Caco-2 (cell line): ENCODE measurements at places on chromosomes 3 and 15. TPM values are rescaled to one million over a fixed set of nuclear protein-coding genes. Genes with fewer than 3 reads are reported as not detected.
A peak's percentile ranks its signal among the peaks of the same experiment; 100 is the strongest.

The CCK gene
- 0.46 TPM in 1 of 2 replicates, not detected in the other for total RNA-seq

The FILIP1L gene
- total RNA-seq = 15.5 and 22.7 TPM in 2 replicates

The GPR62 gene
- not detected in 2 replicates for total RNA-seq

The LRRIQ4 gene
- not detected in 2 replicates for total RNA-seq

The SUSD5 gene
- not detected in 2 replicates for total RNA-seq

The SERINC4 gene
- total RNA-seq = 0.21 and 0.23 TPM in 2 replicates

The TNIK gene
- 21.4 and 22.4 TPM in 2 replicates for total RNA-seq

DNA sequence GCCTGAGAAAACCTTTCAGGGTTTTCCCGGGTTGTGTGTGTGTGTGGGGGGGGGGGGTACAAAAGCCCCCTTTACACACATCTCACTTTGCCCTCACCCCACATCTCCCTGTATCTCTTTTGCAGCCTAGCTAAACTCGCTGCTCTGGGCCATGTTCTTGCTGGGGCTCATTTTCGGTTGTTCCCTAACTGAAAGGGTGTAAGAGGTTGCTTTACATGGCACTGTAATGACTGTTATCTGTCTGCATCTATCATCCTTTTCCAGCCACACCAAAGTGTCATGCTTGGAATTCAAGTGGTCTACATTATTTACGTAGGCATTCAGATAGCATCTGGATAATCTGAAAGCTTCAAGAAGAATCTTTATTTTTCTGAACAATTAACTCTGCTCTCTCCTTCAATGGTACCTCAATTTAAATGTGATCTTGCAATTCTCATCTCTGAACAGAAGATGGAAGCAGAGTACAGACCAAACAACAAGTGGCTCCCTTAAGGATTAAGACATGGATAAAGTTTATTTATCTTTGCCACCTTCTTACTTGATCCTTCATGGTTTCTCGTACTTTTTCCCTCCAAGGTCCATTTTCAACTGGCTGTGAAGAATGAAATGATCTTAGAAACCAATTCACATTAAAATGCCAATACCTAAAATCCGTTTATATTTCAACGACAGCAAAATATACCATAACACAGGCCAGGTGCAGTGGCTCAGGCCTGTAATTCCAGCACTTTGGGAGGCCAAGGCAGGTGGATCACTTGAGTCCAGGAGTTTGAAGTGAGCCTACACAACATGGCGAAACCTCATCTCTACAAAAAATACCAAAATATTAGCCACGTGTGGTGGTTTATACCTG lies 34.9 kb downstream of the DCLK3 start:
- peaks cover 16% of the 10 kb centered on the region; the same call in 1 of the 2 replicates for H3K4me1 ChIP-seq
- no peak overlapping the region for H3K27ac ChIP-seq
- no peaks in the 10 kb centered on the region for H3K36me3 ChIP-seq
- H3K4me3 ChIP-seq = no peak overlapping the region
- DNase-seq = no peak

GRCh38 chr3:9251055-9251786 lies 1.8 kb upstream of the SRGAP3 start:
- H3K36me3 ChIP-seq = no peaks in the 10 kb centered on the region; the same call in 1 of the 2 replicates
- DNase-seq = no peak
- H3K4me3 ChIP-seq = no peak overlapping the region
- no peaks in the 10 kb centered on the region for H3K27me3 ChIP-seq

GRCh38 chr3:12486916-12487315 lies 2.6 kb downstream of the TSEN2 start:
- no peaks in the 10 kb centered on the region for H3K27me3 ChIP-seq
- no peak overlapping the region for H3K4me3 ChIP-seq

DNA sequence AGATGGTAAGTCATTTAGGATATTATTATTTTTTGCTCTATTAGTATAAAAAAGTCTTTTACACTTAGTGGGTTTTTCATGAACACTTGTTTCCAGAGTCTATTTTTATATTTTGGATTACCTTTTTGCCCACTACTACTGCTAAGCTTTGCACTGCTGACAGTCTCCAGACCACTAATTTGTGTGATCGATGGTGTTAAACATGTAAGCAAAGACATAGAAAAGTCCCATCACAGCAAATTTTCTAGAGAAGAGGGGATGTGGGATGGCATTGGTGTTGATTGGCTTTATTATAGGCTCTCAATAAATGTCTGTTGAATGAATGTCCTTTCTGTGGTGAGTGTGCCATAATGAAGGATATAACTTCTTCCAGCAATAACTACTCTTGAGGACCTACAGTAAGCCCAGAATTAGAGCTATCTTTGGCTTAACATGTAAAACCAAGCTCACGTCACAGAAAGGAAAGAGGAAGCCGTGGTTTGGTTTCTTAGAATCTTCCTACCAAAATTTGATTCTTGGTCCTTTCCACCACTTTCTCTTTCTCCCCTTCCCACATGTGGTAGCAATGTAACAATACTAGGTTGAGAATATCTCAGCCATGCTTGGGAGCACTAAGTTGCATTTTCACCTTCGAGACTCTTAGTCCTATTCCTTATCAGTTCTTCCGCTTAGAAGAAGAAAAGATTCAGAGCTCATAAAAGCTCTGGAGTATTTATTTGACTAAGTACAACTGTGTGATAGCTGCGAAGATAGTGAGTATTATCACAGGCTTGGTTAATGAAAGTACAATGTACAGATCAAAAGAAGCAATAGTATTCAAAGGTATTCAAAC lies 90.6 kb upstream of the UMPS start:
- H3K36me3 ChIP-seq = peaks cover 2% of the 10 kb centered on the region; the same call in 1 of the 2 replicates
- H3K4me3 ChIP-seq = no peak overlapping the region

DNA sequence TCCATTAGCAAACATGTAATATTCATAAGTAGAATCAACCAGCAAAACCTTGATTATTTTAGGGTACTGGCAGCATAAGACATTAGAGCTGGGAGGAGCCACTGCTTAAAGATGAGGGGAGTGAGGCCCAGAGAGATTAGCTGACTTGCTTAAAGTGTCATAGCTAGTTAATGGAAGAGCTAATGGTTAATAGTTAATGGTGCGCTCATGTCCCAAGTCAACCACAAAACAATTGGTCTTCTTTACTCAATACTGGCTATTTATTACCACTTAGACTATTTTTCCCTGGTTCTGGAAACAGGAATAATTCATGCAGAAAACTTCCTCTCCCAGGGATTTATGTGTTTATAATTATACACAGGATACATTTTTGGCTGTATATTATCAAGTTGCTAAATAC lies 33.1 kb downstream of the EIF4E3 start:
- H3K27ac ChIP-seq = no peak overlapping the region
- H3K27me3 ChIP-seq = no peaks in the 10 kb centered on the region
- peaks cover 42% of the 10 kb centered on the region for H3K4me1 ChIP-seq
- no peak overlapping the region for H3K4me3 ChIP-seq
- no peak for DNase-seq

DNA sequence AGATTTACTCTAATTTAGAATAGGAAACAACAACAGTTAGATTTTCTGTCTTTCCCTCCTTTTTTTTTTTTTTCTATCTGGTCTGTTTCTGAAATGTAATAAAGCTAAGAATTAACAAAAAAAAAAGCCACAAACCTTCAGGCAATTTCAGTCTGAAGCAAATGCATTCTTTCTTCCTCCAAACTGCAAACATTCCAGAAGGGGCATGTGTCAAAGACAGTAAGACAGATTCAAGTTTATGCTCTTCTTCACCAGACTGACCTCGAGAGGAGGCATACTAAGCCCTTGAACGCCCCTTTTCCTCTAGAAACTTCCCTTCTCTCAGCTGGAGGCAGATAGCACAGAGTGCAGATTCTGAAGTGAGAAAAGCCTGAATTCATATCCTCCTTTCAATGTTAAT lies 654.6 kb upstream of the LMCD1 start:
- H3K27ac ChIP-seq = no peak overlapping the region
- no peak overlapping the region for H3K4me3 ChIP-seq
- no peaks in the 10 kb centered on the region for H3K4me1 ChIP-seq

GRCh38 chr15:48880070-48880634 lies 2.2 kb downstream of the EID1 start:
- H3K4me1 ChIP-seq = peaks cover 12% of the 10 kb centered on the region
- no peaks in the 10 kb centered on the region for H3K27me3 ChIP-seq
- no peaks in the 10 kb centered on the region for H3K36me3 ChIP-seq
- H3K27ac ChIP-seq = no peak overlapping the region
- DNase-seq = no peak
- H3K4me3 ChIP-seq = no peak overlapping the region

GRCh38 chr15:62783303-62783957 lies 259.1 kb upstream of the TPM1 start:
- no peaks in the 10 kb centered on the region for H3K4me1 ChIP-seq
- H3K27ac ChIP-seq = peak overlapping the region; percentile 50
- no peak overlapping the region for H3K4me3 ChIP-seq
- no peaks in the 10 kb centered on the region for H3K27me3 ChIP-seq

GRCh38 chr3:25662736-25663320 lies 1.9 kb downstream of the TOP2B start:
- H3K4me1 ChIP-seq = no peaks in the 10 kb centered on the region
- H3K27ac ChIP-seq = peak overlapping the region; percentile 99
- H3K4me3 ChIP-seq = peak overlapping the region; percentile 86
- H3K27me3 ChIP-seq = no peaks in the 10 kb centered on the region

DNA sequence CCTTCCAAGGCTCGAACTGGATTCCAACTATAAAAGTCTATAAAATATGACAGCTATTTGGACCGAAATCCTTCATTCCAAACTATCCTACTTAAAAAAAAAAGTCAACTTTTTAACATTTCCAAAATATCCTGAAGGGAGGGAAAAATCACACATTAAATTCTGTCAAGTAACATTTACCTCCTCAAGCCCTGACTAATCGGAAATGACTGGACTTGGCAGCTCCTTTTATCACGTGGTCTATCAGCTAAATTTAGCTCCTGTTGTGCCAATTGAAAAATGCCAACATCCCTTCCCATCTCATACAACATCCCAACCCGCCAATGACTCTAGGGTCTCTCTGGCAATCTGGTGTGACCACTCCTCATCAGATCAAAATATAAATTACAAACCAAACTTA lies 297.9 kb downstream of the FHIT start:
- H3K4me3 ChIP-seq = no peak overlapping the region
- H3K27ac ChIP-seq = no peak overlapping the region
- no peaks in the 10 kb centered on the region for H3K36me3 ChIP-seq
- no peak for DNase-seq
- no peaks in the 10 kb centered on the region for H3K4me1 ChIP-seq
- no peaks in the 10 kb centered on the region for H3K27me3 ChIP-seq

DNA sequence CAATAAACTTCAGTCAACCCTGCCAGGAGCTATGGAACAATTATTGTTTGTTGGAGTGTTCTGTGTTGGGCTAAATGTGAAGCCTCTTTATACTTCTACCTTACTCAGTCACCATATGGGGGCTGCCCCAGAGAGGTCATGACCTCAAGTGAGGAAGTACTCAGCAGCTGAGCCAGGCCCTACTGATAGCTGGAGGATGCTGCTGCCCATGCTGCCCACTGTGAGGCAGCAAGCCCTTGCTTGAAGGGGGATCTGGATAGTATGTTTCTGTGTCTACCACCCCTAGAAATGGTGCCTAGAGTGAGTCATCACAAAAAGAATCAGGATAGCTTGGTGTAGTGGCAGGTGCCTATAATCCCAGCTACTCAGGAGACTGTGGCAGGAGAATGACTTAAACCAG lies 4.5 kb upstream of the RPL24 start:
- peaks cover 10% of the 10 kb centered on the region; the same call in 1 of the 2 replicates for H3K4me1 ChIP-seq
- no peak for DNase-seq
- H3K27me3 ChIP-seq = no peaks in the 10 kb centered on the region
- H3K27ac ChIP-seq = peak overlapping the region; percentile 69
- no peak overlapping the region for H3K4me3 ChIP-seq
- H3K36me3 ChIP-seq = no peaks in the 10 kb centered on the region

- H3K27me3 ChIP-seq = no peaks in the 10 kb centered on the region; the same call in 1 of the 2 replicates
- no peak overlapping the region for H3K27ac ChIP-seq
- H3K4me1 ChIP-seq = no peaks in the 10 kb centered on the region
- H3K36me3 ChIP-seq = no peaks in the 10 kb centered on the region
- DNase-seq = no peak
These were observed 105.3 kb upstream of the UBE3A start for GRCh38 chr15:25544076-25544475.

DNA sequence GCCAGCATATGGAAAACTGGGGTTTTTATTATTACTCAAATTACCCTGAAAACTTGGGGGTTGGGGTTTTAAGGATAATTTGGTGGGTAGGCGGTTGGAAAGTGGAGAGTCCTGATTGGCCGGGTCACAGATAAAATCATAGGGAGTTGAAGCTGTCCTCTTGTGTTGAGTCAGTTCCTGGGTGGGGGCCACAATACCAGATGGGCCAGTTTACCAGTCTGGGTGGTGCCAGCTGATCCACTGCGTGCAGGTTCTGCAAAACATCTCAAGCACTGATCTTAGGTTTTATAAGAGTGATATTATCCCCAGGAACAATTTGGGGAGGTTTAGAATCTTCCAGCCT lies 4.9 kb upstream of the ZNF662 start:
- H3K27ac ChIP-seq = no peak overlapping the region
- H3K4me3 ChIP-seq = no peak overlapping the region
- H3K27me3 ChIP-seq = no peaks in the 10 kb centered on the region
- no peaks in the 10 kb centered on the region for H3K36me3 ChIP-seq
- DNase-seq = no peak
- H3K4me1 ChIP-seq = no peaks in the 10 kb centered on the region

DNA sequence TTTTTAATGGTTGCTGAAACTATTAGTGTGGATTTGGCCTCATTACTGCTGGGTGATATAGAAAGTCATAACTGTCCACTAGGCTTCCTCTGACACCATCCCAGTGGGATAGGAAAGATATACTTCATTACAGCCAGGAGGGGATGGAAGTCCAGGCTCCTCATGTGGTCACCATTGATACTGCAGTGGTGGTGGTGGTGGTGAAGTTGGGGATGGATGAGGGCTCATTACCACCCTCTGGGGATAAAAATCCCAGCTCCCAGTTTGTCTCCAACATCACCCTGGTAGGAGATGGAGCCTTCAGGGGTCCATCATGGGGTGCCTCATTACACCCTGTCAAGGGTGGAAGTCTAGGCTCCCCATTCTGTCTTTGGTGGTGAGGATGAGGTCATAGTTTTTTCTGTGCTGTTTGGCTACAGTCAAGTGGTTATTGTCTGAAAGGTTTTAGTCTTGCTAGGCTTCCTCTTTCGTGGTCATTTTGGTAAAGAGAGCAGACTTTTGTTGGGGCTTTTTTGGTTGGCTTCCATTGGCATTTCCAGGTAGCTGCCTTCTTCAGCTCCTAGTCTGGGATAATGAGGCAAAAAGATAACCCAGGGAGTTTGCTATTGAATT lies 30.1 kb upstream of the FILIP1L start:
- no peak overlapping the region for H3K4me3 ChIP-seq
- no peaks in the 10 kb centered on the region for H3K27me3 ChIP-seq
- DNase-seq = no peak

- no peak overlapping the region for H3K4me3 ChIP-seq
- H3K4me1 ChIP-seq = peaks cover 35% of the 10 kb centered on the region
- no peaks in the 10 kb centered on the region for H3K36me3 ChIP-seq
These were observed 33.3 kb downstream of the TM4SF18 start for GRCh38 chr3:149299938-149300801.
